Naive B cell (primary cell): ENCODE measurements at places on chromosomes 2 and 18. TPM values are rescaled to one million over a fixed set of nuclear protein-coding genes. Genes with fewer than 3 reads are reported as not detected.
A peak's percentile ranks its signal among the peaks of the same experiment; 100 is the strongest.

- DNase-seq, result no peak
These were observed 9.4 kb upstream of the SOCS6 start for GRCh38 chr18:70279470-70279869.

The NCK2 gene
- 74.2 TPM for polyA plus RNA-seq

GRCh38 chr2:152826581-152827279 lies 108.3 kb downstream of the ARL6IP6 start:
- DNase-seq, result no peak

DNA sequence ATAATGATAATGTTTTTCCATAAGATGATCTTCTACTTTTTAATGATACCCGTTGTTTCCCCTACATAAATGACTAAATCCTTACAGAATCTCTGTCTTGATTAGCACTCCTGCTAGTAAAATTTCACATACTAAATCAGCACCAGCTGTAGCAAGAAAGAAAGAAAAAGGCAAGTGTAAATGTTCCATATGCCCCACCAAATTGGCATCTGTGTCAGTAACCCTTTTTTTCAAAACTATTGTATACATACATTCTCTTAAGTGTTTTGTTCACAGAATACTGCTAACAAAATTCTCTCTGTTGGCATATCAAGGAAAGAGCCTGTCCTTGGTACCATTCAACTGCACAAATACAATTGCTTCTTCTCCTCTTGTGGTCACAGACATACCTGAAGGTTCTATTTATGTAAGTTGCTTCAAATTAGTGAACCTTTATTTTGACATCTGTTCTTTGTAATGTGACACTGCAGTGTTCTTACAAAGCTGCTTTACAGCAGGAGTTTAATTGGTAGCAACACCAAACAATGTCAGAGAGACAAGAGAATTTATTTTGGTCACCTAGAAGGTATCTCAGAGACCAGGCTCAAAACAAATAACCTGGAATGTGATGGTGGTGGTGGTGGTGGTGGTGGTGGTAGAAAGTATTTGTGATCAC lies 641.9 kb downstream of the ZEB2 start:
- no peak for DNase-seq

GRCh38 chr18:40877096-40877495 lies 1077.9 kb upstream of the PIK3C3 start:
- no peak for DNase-seq

The FAP gene
- not detected for polyA plus RNA-seq

GRCh38 chr2:132607426-132608090 lies 62.4 kb downstream of the LYPD1 start:
- no peak for DNase-seq

The EFHD1 gene
- not detected for polyA plus RNA-seq

- no peak for DNase-seq
These were observed 124.8 kb upstream of the RNF152 start for GRCh38 chr18:62017618-62018017.

The MYO5B gene
- not detected for polyA plus RNA-seq

The KIAA2012 gene
- not detected for polyA plus RNA-seq

DNA sequence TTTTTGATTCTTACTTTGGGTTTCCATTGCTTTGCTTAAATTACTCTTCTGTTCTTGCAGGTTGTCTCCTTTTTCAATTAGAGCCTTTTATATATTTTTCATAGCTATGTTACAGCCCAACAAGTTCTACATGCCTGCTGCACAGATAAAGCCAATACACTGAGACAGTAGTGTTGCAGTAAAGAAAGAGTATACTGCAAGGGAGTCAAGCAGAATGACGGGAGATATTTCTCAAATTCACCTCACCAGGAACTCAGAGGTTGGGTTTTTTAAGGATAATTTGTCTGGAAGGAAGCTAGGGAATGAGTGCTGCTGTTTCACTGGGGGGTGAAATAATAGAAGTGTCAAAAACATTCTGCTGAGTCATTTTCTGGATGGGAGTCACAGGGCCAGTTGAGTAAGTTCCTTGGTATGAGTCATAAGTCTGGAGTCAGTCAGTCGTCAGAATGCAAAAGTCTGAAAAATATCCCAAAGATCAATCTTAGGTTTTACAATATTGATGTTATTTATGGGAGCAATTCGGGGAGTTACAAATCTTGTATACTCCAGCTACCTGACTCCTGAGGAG lies 193.0 kb upstream of the RGPD4 start:
- no peak for DNase-seq

GRCh38 chr18:45521777-45522176 lies 93.5 kb upstream of the SLC14A2 start:
- DNase-seq, result no peak

DNA sequence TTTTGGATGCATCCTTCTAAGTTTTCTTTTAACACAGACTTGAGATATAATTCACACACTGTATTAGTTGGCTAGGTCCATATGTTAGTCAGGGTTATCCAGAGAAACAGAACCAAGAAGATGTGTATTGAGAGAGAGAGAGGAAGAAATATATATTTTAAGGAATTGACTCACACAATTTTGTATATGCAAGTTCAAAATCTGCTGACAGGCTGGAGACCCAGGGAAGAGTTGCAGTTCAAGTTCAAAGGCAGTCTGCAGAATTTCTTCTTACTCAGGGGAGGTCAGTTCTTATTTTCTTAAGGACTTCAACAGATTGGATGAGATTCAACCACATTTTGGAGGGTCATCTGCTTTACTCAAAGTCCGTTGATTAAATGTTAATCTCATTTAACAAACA lies 23.0 kb upstream of the MRO start:
- DNase-seq, result no peak

DNA sequence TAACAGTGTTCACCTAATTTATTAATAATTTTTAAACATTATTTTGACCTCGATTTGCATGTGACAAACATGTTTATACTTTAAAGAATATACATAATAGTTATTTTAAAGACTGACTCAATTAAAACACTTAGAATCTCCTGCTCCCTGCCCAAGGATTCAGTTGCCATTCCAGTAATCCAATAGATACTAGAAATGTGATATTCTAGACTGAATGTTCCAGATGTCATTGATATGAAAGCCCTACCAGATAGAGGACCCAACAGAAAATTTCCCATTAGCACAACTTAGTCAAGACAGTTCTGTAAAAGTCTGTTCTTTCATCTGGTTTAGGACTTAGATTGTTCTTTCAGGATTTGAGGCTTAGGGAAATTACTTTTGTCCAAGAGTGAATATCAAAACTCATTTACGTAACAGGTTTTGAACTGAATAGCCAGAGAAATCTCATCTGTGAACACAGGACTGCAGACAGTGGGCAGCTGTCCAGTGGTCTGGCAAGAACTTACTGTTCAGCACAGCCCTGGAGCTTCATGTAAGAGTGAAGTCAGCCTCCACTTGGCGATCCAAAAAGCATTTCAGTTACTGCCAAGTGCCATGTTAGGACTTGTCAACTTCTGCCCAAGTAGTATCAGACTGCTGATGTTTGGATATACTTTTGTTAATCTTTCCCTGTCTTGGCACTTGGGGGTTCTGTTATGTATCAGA lies 77.5 kb downstream of the OSBPL6 start:
- DNase-seq, result no peak

- no peak for DNase-seq
These were observed 102.1 kb downstream of the PXDN start for GRCh38 chr2:1642066-1642861.

The MAPK4 gene
- not detected for polyA plus RNA-seq

The VWA3B gene
- polyA plus RNA-seq, result not detected

- DNase-seq, result no peak
These were observed 616.8 kb upstream of the VRK2 start for GRCh38 chr2:57429831-57430230.

The FAM237A gene
- polyA plus RNA-seq, result not detected

DNA sequence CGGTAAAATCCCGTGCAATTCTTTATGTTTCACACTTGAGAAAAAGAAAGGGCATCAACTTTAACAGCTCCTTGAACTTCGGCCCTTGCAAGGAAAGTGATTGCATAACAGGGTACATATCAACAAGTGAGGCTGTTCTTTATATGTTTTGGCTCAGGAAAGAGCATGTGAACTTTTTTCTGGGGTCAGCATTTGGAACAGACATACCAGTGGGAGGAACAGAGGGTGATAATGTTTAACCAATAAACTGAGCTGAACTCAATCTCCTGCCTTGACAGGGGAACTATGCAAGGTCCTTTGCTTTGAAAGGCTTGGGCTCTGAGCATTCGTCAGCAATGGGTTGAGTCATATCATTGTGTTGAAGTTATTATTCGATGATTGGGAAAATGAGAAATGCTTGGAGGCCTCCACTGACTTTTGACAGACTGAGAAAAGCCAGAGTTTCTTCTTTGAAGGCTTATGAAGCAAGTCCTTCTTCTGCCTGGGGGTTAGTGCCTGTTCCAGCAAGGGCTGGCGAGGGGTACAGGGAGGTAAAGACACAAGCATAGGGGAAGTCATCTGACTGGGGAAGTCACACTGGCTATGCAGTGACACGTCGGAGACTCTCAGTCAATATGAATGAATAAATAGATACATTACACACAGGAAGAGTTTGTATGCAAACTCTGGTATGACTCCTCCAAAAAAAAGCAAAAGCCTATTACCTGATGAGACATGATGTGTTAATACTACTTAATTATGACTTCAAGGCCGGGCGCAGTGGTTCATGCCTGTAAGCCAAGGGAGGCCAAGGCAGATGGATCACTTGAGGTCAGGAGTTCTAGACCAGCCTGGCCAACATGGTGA lies 57.2 kb downstream of the CYB5A start:
- no peak for DNase-seq

- DNase-seq, result no peak
These were observed 692 bp upstream of the POMC start for GRCh38 chr2:25169073-25169470.

DNA sequence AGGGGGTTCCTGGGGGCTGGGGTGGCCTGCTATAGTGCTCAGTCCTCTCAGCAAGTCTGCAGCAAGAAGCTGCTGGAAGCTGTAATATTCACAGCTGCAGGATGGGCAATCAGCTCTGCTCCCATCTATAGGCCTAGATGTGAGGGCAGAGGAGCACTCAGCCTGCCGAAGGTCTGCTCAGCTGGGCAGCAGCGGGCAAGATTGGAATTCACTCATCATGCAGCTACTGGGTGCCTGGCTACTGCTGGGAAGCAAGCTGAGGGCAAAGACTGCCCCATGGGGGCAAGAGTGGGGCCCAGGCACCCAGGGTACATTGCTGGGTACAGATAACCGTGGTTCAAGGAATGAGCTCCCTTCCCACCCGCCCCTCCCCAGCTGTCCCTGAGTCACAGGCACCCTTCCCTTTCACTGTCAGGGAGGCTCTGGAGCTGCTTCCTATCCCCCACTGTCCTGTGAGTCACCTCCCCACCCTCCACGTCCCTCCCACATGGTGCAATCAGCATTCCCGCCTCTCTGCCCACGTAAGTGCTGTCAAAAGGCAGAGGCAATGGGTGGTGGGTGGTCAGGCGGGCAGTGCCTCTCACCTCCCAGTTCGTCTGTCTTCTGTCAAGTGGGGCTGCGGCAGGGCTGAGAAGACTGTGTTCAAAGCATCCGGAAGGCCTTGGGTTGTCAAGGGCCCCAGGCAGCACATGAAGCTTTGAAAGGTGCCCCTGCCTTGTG lies 169.2 kb downstream of the TRIM43 start:
- no peak for DNase-seq

DNA sequence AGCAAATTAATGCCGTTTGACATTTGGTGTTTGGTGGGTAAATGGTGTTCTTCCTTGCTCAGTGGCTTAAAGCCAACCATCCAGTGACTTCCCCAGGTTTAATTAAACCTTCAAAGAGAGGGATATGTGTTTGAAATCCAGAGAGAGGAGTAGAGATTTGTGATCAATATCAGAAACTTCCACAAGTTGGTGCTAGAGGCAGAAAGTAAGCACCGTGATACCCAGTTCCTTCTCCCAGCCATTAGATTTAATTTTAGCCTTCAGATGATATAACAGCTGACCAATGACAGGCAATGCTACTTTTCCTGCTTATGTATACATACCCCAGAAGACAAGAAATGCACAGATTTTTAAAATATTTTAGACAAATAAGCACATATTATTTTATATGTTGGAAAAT lies 398.5 kb downstream of the CDH2 start:
- DNase-seq, result no peak

DNA sequence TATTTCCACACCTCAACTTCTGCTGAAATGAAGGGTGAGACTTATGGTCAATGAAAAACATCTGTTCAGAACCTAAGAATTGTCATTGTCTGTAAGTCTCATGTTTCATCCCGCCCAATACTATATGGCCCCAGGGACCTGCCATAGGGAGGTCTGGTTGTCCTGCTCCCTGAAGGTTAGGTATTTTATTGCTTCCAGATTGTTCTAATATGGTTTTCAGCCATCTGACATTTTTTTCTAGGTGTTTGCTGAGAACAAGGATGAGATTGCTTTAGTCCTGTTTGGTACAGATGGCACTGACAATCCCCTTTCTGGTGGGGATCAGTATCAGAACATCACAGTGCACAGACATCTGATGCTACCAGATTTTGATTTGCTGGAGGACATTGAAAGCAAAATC lies 7.3 kb downstream of the XRCC5 start:
- no peak for DNase-seq

- DNase-seq, result no peak
These were observed 447.3 kb downstream of the KCNJ3 start for GRCh38 chr2:155145758-155146229.

GRCh38 chr18:7950380-7951136 lies 383.4 kb downstream of the PTPRM start:
- no peak for DNase-seq

DNA sequence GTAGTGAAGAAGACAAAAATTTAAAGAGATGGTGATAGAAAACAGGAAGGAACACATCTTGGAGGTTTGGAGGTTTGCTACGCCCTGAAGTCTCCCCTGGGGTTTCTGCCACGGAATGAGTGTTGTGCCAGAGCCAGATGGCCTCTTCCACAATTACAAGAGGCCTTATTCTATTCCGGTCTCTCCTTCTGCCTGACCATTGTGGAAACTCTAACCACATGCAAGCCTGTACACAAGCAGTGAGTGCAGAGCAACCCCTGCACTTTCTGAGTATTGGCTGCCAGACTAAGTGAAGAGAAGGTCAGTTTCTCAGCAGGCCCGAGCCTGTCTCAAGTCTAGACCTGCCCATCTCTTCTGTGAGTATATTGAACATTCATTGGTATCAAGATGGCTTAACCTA lies 22.7 kb upstream of the MYO1B start:
- no peak for DNase-seq

The IL36A gene
- not detected for polyA plus RNA-seq

- DNase-seq, result no peak
These were observed 119.2 kb upstream of the ACVR1C start for GRCh38 chr2:157747695-157748370.

GRCh38 chr2:100984892-100985307 lies 17.2 kb upstream of the RPL31 start:
- DNase-seq, result peak; percentile 61
